ENCODE measurements at places on chromosomes 4 and X.

GRCh38 chr4:158353541-158354304 is 143.4 kb downstream of the TMEM144 start:
- DNase-seq = no peak

DNA sequence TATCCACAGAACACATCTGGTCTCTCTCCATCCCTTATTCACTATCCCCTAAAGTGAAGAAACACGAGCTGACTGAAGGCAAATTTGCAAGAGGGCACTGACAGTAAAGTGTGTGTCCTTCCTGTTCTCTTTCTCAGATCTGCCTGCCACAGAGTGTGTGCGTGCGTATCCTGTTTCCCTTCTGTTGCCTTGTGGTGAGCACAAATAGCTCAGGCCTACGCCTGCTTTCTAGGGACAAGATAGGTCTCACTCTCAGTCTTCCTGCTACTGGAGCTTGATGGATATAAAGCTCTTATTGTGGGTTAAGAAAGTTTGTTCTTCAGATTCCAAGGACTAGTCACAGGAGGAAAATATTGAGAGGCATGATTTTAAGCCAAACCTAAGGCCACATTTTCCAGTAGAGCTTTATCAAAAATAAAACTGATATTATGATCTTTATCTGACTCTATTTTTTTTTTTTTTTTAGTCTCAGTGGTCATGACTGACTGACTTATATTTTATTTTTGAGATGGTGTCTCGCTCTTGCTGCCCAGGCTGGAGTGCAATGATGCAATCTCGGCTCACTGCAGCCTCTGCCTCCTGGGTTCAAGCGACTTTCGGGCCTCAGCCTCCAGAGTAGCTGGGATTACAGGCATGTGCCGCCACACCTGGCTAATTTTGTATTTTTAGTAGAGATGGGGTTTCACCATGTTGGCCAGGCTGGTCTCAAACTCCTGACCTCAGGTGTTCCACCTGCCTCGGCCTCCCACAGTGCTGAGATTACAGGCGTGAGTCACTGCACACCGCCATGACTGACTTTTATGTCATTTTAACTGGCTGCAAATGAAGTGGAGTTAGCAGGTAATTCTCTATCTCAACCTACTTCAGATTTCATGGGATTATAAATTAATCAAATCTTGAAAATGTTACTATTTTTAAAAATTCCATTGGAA is 140.3 kb upstream of the SH3RF1 start:
- DNase-seq = no peak

DNA sequence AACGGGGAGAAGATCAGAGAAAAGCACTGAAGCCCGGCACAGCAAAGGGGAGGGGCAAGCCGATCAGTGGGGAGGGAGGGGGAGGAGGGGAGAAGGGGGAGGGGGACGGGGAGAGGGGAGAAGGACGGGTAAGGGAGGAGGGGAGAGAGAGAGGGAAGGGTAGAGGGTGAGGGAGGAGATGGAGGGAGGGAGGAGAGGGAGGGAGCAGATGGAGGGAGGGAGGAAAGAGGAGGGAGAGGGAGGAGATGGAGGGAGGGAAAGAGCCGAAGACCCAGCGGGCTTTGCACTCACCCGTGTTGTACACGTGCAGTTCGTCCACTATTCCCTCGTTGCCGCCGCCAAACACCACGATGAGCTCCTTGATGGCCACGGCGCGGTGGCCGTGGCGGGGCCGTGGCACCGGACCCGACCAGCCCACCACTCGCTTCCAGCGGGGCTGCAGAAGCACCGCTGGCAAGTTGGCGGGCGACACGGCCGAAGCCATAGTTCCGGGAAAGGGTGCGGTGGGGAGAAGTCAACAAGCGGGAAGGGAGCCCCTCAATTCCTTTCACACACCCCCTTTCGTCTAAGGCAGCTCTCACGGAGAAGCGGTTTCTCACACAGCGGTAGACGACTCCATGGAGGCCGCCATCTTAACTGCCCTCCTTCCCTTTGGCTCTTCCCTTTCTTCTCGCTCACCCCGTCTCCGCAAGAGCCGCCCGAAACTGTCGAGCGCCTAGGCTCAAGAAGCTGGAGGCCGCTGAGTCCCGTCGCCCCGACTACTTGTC is 1.1 kb downstream of the HCFC1 start:
- peak; percentile 31 for DNase-seq

- DNase-seq = no peak
Measured at GRCh38 chr4:83389037-83389720, 54.5 kb upstream of the HPSE start.

- DNase-seq = no peak
Measured at GRCh38 chr4:108385076-108385475, 216.3 kb upstream of the LEF1 start.

GRCh38 chr4:128590773-128591172 is 218.7 kb upstream of the JADE1 start:
- no peak for DNase-seq

GRCh38 chr4:38062088-38062775 is 102.0 kb downstream of the PTTG2 start:
- peak; percentile 66 for DNase-seq

- peak; percentile 6 for DNase-seq
Measured at GRCh38 chr4:73142995-73143547, 73.6 kb upstream of the COX18 start.

DNA sequence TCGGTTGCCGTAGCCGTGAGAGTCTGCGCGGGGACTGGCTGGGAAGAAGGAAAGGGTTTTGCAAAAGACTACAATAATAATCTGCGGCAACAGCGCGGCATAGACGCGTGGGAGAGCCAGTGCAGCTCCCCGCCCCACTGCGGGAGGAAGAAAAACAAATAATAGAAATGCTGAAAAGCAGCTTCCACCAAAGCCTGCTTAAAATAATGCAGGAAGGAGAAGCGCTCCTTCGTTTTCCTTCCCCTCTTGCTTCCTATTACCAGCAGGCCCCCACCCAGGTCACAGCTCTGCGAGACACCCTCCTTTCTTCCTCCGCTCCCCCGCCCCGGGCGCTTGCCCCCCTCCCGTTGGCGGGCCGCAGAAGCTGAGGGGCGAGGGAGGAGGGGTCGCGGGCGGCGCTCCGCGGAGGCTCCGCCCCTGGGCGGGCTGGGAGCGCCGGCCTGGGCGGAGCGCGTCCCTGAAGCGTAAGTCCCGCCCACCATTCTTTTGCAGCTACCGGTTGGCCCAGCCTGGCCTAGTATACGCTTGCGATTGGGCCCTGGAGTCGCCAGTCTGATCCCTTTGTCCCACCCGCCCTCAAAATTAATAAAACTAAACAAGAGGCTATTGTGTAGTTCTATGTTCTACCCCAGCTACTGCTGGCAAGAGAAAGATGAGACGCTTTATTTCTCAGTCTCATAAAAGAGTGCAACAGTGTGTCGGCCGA is 636 bp upstream of the AMOT start:
- DNase-seq = peak; percentile 76

DNA sequence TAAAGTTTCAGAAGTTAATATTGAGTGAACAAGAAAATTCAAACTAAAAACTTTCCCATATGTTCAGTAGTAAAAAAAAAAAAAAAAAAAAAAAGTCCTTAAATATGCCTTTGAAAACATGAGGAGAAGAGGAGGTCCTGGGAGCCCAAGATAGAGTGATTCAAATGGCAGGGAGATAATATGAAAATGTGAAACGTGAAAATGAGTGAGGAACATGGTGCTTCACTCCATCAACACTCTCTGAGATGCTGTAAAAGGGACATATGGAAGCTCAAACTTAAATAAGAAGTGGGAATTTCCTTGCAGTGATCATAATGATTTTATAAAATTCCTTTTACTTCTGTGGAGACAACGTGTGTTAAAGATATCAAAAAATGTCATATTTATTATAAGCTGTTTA is 423.9 kb downstream of the PABPC4L start:
- DNase-seq = no peak

GRCh38 chr4:42359711-42360110 is 37.6 kb upstream of the SHISA3 start:
- DNase-seq = peak; percentile 8

DNA sequence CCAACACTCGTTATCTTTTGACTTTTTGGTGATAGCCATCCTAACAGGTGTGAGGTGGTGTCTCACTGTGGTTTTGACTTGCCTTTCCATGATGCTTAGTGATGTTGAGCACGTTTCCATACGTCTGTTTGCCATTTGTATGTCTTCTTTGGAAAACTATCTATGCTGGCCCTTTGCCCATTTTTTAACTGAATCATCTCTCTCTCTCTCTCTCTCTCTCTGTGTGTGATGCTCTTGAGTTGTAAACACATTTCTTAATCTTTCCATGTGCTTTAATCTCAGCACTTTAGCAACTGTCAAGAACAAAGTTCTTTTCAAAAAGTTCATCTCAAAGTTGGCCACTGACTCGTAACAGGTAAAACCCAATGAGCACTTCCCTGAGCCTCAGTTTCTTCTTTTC is 10.5 kb downstream of the SORBS2 start:
- no peak for DNase-seq

- DNase-seq = peak; percentile 0
Measured at GRCh38 chrX:95145848-95146490, 1472.0 kb downstream of the FAM133A start.

GRCh38 chr4:35539404-35540055 is 704.8 kb downstream of the ARAP2 start:
- DNase-seq = no peak

DNA sequence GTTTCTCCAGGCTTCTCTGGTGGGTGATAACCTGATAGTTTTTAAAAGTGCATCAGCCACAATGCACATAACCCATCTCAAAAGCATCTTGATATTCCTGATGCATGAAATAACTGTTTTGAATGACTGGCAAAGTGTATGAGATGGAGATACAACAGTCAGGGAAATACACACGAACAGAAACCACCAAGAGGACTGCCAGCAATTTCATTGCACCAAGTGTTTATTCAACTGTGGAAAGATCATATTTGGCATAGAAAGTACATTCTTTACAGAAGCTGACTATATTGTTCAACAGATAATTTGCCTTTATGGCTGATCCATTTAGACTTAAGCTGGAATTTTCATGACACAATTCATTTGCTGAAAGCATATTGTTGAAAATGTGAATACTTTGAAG is 139.5 kb downstream of the SLIT2 start:
- no peak for DNase-seq

- no peak for DNase-seq
Measured at GRCh38 chr4:1393866-1394265, 12.4 kb downstream of the NKX1-1 start.

DNA sequence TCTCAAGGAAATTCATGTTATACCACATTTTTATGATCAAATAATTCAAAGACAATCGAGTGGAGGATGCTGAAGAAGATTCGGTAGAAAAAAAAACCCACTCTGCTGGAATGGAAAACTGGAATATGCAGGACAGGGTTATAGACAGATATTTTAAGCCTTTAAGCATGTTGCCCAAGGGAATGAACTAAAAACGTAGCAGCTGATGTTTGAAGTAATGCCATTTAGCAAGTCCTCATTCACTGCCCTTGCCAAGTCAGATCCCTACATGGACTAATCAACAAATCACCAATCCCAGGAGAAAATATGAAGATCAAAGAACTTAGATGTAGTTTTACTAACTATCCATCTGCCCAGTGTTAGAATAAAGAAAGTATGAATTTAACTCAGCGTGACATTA is 75.6 kb upstream of the ETNPPL start:
- no peak for DNase-seq

Data from ACHN (cell line).